ENCODE measurements at places on chromosomes 12 and 14. TPM values are rescaled to one million over a fixed set of nuclear protein-coding genes. Genes with fewer than 3 reads are reported as not detected.

AQP2 gene
- polyA plus RNA-seq = not detected

TRMT61A gene
- 12.1 TPM for polyA plus RNA-seq

NELL2 gene
- 3.4 TPM for polyA plus RNA-seq

TMEM132D gene
- polyA plus RNA-seq = 0.04 TPM

NT5DC3 gene
- polyA plus RNA-seq = 1.8 TPM

FBXO34 gene
- 17.6 TPM for polyA plus RNA-seq

BICDL1 gene
- 1.2 TPM for polyA plus RNA-seq

JAG2 gene
- polyA plus RNA-seq = 7.0 TPM

PHLDA1 gene
- polyA plus RNA-seq = 13.1 TPM

RNU7-1 gene
- polyA plus RNA-seq = not detected

KIF21A gene
- 11.8 TPM for polyA plus RNA-seq

TRHDE gene
- polyA plus RNA-seq = 4.0 TPM

PYM1 gene
- polyA plus RNA-seq = 25.2 TPM

ASPG gene
- 0.45 TPM for polyA plus RNA-seq

KERA gene
- 0.10 TPM for polyA plus RNA-seq

GALNT6 gene
- 0.51 TPM for polyA plus RNA-seq

CLEC4C gene
- polyA plus RNA-seq = 0.47 TPM

DPPA3 gene
- polyA plus RNA-seq = not detected

DNA sequence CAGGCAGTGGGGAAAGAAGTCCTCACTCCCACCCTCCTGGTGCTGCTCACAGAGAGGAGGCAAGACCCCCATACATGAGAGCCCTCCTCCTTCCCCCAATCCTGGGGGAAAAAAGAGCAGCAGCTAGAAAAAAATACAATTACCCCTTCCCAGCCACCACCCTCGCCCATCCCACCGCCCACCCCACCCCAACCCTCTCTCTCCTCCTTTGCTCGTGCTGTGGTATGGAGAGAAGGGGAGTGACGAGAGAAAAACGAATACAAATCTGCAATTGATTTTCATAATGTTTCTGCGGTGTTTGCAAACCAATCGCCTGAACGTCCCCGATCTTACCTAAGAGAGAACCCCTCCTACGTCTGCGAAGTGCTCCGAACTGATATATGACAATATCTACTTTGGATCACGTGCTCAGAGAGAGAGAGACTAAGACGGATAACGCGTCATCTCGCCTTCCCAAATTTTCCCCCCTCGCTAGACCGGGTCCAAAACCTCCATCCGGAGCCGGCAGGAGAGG is at the start of gene HOXC11:
Gene HOXC11 (plus strand): TSS at position 405 of the 514 bp plus-strand sequence. CDS start 116 bp downstream, outside the sequence.
- H3K4me3 ChIP-seq = peak within 1 kb of the TSS; percentile 31
- DNase-seq = no peak
- H3K36me3 ChIP-seq = no peaks in the 10 kb centered on the region
- no peak within 1 kb of the TSS for H3K27ac ChIP-seq

GRCh38 chr12:30753233-30753632 is 1.5 kb downstream of the CAPRIN2 start:
- H3K4me3 ChIP-seq = no peak overlapping the region
- H3K27me3 ChIP-seq = no peaks in the 10 kb centered on the region
- H3K36me3 ChIP-seq = no peaks in the 10 kb centered on the region

GRCh38 chr12:59041241-59042121 is 121.2 kb upstream of the LRIG3 start:
- no peaks in the 10 kb centered on the region for H3K36me3 ChIP-seq
- H3K4me3 ChIP-seq = no peak overlapping the region
- peaks cover 2% of the 10 kb centered on the region for H3K4me1 ChIP-seq

DNA sequence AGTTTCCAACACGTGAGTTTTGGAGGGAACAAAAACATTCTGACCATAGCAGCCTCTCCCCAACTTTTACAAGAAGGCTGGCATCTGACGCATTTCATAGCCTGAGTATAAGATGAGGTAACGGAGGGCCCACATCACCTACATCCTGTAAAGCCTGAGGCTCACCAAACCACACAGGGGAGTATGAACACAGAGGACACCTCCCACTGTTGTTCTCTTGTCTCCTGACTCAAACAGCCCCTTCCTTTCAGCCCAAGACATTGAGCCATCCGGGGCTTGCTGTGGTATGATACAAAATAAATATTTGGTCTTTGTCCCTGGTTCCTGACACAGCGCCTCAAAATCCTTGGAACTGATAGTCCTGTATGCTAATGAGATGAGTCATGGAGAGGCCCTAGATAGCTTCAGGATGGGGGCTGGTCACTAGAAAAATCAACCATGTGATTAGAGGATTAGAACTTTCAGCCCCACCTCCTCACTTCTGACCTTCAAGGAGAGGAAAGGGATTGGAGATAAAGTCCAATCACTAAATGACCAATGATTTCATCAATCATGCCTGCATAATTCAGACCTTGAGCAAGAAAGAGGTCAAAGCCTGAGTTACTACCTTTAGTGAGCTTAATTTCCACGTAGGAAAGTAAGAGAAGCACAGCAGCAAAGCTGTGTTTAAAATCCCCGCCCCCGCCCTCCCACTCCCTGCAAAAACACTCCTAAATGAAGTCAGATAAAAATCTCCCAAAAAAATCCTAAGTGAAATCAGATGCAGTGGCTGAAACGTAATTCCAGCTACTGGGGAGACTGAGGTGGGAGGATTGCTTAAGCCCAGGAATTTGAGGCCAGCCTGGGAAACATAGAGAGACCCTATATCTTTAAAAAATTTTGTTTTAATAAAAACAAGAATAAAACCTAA is 236.4 kb downstream of the PCNX1 start:
- no peak overlapping the region for H3K4me3 ChIP-seq
- no peak overlapping the region for H3K27ac ChIP-seq
- no peaks in the 10 kb centered on the region for H3K27me3 ChIP-seq
- H3K36me3 ChIP-seq = no peaks in the 10 kb centered on the region
- peaks cover 2% of the 10 kb centered on the region for H3K4me1 ChIP-seq

DNA sequence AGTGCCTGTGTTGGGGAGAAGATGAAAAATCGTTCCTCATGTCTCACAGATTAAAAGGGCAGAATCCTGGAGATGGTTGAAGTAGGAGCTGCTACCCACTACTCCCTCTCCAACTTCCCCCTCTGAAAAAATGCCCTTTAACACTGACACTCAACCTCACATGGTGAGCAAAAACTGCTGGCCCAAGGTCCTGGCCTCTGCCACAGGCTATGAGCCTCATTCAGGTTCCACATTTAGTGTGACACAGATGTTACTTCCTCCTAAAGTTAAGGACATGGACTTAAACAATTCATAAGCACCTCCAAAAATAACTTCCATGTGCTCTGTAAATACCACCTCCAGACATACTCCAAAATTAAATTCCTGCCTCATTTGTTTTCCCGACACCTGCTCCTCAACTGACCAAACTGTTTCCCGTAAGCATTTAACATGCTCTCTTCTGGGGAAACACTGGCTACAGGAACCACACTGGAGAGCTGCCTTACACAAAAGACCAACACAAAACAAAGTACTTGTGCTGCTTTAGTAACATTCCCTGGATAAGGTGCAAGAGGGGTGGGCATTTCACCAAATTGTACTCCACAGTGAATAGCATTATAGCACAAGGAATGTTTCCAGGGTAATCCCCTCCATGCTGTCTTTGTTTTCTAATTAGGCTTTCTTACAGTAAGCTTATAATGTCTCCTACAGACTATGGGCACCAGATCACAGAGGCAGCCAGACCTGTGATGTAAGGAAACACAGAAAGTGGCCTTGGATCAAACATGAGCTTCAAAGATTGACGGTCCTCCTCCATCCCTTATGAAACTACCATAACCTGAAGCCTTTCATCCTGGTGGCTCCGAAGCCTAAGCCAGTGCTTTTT is 57.0 kb downstream of the PHLDA1 start:
- no peaks in the 10 kb centered on the region for H3K36me3 ChIP-seq
- H3K4me1 ChIP-seq = peaks cover 3% of the 10 kb centered on the region
- no peak overlapping the region for H3K27ac ChIP-seq
- H3K27me3 ChIP-seq = no peaks in the 10 kb centered on the region

DNA sequence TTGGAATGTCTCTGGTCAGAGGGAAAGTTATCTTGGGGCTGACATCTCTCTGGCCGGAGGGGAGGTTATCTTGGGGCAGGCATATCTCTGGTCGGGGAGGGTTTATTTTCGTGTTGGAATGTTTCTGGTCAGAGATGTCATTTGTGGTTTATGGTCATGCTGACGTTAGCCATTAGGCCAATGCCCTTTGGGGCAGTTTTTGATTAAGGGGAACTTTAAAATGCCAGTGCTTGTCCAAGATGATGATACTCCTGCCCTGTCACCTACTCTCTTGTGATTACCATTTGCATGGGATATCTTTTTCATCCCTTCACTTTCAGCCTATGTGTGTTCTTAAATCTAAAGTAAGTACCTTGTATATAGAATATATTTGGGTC is 29.0 kb upstream of the A2M start:
- H3K36me3 ChIP-seq = no peaks in the 10 kb centered on the region
- no peaks in the 10 kb centered on the region for H3K4me1 ChIP-seq
- DNase-seq = no peak
- no peak overlapping the region for H3K4me3 ChIP-seq
- H3K27ac ChIP-seq = no peak overlapping the region

GRCh38 chr12:90335566-90335965 is 619.4 kb downstream of the CCER1 start:
- no peak overlapping the region for H3K4me3 ChIP-seq
- H3K27ac ChIP-seq = no peak overlapping the region
- no peaks in the 10 kb centered on the region for H3K36me3 ChIP-seq
- H3K4me1 ChIP-seq = no peaks in the 10 kb centered on the region

- no peak overlapping the region for H3K4me3 ChIP-seq
- peaks cover 2% of the 10 kb centered on the region for H3K4me1 ChIP-seq
- no peaks in the 10 kb centered on the region for H3K36me3 ChIP-seq
- no peak overlapping the region for H3K27ac ChIP-seq
- no peak for DNase-seq
Observed at GRCh38 chr14:81401420-81402122, 1.4 kb upstream of the STON2 start.

GRCh38 chr12:132824053-132824452 is 4.6 kb downstream of the GOLGA3 start:
- H3K4me3 ChIP-seq = no peak overlapping the region
- H3K36me3 ChIP-seq = no peaks in the 10 kb centered on the region
- H3K4me1 ChIP-seq = peaks cover 5% of the 10 kb centered on the region
- H3K27me3 ChIP-seq = no peaks in the 10 kb centered on the region
- no peak for DNase-seq

GRCh38 chr12:67732857-67733256 is 84.3 kb downstream of the DYRK2 start:
- no peak for DNase-seq
- H3K36me3 ChIP-seq = no peaks in the 10 kb centered on the region
- H3K27me3 ChIP-seq = no peaks in the 10 kb centered on the region
- no peaks in the 10 kb centered on the region for H3K4me1 ChIP-seq
- H3K27ac ChIP-seq = no peak overlapping the region

- no peaks in the 10 kb centered on the region for H3K27me3 ChIP-seq
- no peaks in the 10 kb centered on the region for H3K4me1 ChIP-seq
- H3K4me3 ChIP-seq = no peak overlapping the region
- no peak overlapping the region for H3K27ac ChIP-seq
Observed at GRCh38 chr12:24227551-24227950, 278.1 kb upstream of the SOX5 start.

DNA sequence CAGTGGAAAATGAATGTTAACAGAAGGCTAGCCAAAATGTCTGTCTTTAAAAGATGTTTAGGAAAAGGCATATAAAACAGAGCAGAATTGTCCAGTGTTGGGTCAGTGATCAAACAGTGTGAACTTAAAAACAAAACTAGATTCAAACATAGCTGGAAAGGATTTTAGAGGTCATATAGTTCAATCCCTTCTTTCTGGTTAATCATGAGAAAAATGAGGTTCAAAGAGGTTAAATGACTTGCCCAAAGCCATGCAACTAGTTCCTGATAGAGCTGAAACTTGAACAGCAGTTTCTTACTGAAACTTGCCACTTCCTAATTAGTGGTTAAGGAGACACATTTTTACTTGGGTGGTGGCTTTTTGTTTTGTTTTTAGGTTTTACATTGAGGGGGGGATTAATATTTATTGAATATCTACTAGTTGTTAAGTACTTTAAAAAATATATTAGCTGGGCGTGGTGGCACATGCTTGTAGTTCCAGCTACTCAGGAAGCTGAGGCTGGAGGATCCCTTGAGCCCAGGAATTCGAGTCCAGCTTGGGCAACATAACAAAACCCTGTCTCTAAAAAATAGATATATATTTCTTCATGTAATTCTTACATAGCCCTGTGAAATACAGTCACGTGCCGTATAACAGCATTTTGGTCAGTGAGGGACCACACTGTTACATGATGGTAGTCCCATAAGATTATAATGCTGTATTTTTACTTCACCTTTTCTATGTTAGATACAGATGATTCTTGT is 20.4 kb downstream of the ACVR1B start:
- H3K27ac ChIP-seq = no peak overlapping the region
- H3K4me1 ChIP-seq = peaks cover 5% of the 10 kb centered on the region
- no peak for DNase-seq
- H3K36me3 ChIP-seq = no peaks in the 10 kb centered on the region

- no peak overlapping the region for H3K4me3 ChIP-seq
- DNase-seq = no peak
- no peaks in the 10 kb centered on the region for H3K27me3 ChIP-seq
- no peak overlapping the region for H3K27ac ChIP-seq
- no peaks in the 10 kb centered on the region for H3K4me1 ChIP-seq
Observed at GRCh38 chr12:6120796-6121473, 3.5 kb downstream of the VWF start.

GRCh38 chr14:23561873-23562821 is 5.4 kb downstream of the AP1G2 start:
- no peak overlapping the region for H3K4me3 ChIP-seq
- peaks cover under 1% of the 10 kb centered on the region for H3K4me1 ChIP-seq
- no peaks in the 10 kb centered on the region for H3K36me3 ChIP-seq
- no peaks in the 10 kb centered on the region for H3K27me3 ChIP-seq

- no peak for DNase-seq
- H3K27ac ChIP-seq = peak overlapping the region; percentile 82
- H3K27me3 ChIP-seq = no peaks in the 10 kb centered on the region
- peak overlapping the region; percentile 16 for H3K4me3 ChIP-seq
Observed at GRCh38 chr12:3097836-3098235, 20.7 kb downstream of the TSPAN9 start.

DNA sequence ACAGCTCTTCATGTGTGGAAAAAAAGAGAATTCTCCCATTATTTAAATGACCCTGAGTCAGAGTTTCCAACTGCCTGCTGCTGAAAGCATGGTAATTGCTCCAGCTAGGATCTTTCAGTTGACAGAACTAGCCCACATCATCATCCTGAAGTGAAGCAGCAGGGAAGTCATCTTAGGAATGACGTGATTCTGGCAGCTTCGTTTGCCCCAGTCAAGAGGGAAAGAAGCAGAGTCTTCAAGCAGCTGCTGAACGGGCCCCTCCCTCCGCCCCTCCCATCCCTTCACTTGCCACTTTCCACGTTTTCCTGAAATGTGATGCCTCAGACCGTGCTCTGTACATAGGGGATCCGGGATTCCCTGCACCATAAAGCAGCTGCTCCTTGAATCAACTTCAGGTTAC is 455.0 kb upstream of the TMEM132C start:
- no peak overlapping the region for H3K27ac ChIP-seq
- H3K27me3 ChIP-seq = no peaks in the 10 kb centered on the region
- H3K4me1 ChIP-seq = no peaks in the 10 kb centered on the region

Measured in ovary (tissue), 10 donors.